GM19239 (cell line): ENCODE measurements at places on chromosomes 7 and 10.

DNA sequence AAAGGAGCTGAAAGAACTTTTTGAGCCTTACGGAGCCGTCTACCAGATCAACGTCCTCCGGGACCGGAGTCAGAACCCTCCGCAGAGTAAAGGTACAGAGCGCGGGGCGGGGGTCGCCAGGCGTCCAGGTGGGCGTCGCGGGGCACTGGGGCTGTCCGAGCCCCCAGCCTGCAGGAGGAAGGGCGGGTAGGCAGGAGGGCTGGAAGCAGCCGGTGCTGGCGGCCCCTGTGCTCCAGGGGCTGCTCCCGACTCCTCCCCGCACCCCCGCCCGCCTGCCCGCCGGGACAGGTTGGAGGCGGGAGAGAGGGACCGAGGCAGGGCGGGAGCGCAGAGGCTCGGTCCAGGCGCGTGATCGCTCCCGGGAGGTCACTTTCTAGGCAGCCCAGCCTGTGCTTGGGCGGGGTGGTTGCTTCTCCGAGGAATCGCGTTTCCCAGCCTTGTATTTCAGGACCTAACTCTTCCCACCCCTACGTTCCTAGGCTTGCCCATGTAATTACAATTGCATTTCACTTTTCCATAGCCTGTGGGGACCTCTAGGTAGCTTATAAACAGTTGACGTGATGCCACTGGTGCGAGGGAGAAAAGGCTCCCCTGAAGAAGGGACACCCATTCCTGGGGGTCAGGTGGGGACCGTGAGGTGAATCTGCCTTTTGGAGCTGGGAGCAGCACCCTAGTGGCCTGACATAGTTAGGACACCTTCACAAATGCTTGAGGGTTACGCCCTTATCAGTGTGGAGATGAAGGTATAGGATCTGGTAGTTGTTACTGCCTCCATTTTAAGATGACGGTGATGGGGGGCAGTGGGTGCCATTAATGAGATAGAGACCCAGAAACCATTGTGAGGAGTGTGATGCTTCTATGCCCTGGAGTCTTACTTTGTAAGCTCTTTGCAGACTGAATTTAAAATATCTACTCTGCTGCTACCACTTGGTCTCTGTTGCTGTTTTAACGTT is 148.2 kb downstream of the CELF2 start:
- DNase-seq: no peak

DNA sequence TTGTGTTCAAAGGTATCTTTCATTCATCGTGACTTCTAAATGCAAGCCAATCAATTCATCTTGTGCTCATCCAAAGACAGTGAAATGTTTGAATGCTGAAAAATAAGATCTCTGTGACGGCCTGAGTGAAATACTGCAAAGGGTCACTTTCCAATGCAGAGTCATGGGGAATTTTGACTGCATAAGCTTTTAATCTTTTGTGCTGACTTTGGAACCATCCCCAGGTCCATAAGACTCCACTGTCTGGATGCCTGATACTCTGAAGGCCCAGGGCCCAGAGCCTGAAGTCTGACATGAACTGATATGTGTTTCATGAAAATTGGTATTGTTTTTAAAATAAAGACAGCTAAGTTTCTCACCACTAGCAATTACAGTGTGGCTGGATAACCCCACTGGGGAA is 39.0 kb downstream of the PPP1R3C start:
- DNase-seq: no peak

DNA sequence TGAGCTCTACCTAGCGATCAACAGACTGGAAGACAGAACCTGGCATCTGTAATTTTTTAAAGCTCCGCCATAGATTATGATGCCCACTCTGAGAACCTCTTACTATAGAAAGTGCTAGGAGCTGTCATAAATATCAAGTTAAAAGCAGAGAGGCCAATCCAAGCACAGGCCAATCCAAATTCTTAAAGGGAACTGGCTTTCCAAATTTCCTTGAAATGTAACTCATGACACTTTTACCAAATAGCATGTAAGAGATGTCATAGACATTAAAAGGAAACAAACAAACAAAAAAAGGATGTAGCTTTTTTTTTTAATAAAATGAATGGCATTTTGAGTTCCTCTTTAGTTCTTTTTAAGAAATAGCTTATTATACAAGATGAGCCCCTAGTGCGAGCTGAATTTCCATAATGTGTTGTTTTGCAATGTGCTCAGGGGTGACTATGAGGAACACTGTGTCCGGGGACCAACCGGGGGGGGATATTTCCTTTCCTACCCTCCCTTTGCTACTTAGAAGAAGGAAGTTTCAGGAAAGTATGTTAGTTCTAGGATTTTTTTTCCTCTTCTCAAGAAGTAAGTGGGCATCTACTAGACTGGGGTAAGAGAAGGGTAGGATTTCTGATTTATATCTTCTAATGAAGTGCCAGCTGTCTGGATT is 23.7 kb upstream of the MRC1 start:
- DNase-seq: no peak

DNA sequence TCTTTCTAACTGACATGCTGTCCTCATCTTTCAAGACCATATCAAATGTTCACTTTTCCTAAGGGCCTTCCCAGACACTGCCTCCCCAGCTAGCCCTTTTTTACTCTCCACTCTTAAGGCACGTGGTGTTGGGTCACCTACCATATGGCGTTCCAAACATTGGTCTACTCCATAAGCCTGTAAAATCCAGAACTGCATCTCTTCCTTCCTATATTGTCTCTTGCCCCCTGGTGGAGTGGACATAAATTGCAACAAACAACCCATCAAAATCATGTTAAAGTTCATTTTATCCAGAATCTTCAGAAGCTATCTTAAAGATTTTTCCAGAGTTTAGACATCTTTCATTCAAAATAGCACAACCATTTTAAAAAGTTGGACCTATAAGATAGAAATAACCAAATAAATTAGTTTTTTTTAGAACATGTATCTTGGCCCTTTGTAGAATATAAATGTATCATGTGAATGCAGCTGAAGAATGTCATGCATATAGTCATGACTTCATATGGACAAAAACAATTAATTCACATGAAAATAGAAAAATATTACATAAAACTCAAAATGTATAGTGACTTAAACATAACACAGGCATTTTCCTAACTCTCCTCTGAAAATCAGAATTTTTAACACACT is 180.6 kb upstream of the CHRM2 start:
- peak; percentile 1 for DNase-seq

- no peak for DNase-seq
These were observed 36.8 kb downstream of the MARCHF5 start for GRCh38 chr10:92327445-92328433.

GRCh38 chr7:17640730-17641377 is 299.4 kb downstream of the SNX13 start:
- peak; percentile 10 for DNase-seq
